ENCODE measurements at places on chromosomes 11 and 22. TPM values are rescaled to one million over a fixed set of nuclear protein-coding genes. Genes with fewer than 3 reads are reported as not detected.

SPDYC gene
- not detected for total RNA-seq

OR52H1 gene
- 0.28 TPM for total RNA-seq

- no peaks in the 10 kb centered on the region for H3K36me3 ChIP-seq
- no peak overlapping the region for H3K4me3 ChIP-seq
- H3K27me3 ChIP-seq: peaks cover 3% of the 10 kb centered on the region
Observed at GRCh38 chr11:110305169-110306018, 9.0 kb upstream of the RDX start.

GRCh38 chr11:63705526-63705925 is 24.2 kb downstream of the RTN3 start:
- peak overlapping the region; percentile 18 for H3K27ac ChIP-seq
- H3K27me3 ChIP-seq: no peaks in the 10 kb centered on the region
- H3K4me3 ChIP-seq: no peak overlapping the region

- DNase-seq: no peak
- no peaks in the 10 kb centered on the region for H3K4me1 ChIP-seq
- H3K27ac ChIP-seq: no peak overlapping the region
- no peaks in the 10 kb centered on the region for H3K36me3 ChIP-seq
Observed at GRCh38 chr11:133476570-133477250, 55.6 kb downstream of the OPCML start.

DNA sequence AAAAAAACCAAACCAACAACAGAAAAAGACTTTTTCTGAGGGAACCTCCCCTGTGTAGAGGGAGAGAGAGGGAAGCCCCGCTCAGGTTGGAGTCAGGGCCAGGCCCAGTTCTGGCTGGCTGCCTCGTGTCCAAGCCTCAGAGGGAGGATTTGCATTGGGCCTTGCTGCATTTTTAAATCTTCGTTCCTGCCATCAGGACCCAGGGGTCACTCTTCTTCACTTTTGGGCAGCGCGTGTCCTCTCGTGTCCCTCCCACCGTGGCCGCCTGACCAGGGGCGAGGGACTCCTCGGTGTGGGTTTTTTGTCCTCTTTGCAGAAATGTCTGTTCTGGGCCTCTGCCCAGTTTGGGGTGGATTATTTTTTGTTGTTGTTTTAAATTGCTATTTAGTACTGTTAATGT is 57.9 kb downstream of the LRRC74B start:
- DNase-seq: no peak
- peaks cover 3% of the 10 kb centered on the region for H3K27me3 ChIP-seq
- H3K4me3 ChIP-seq: no peak overlapping the region
- H3K4me1 ChIP-seq: peaks cover 10% of the 10 kb centered on the region
- no peak overlapping the region for H3K27ac ChIP-seq
- H3K36me3 ChIP-seq: no peaks in the 10 kb centered on the region

GRCh38 chr11:63212742-63213141 is 30.7 kb downstream of the SLC22A25 start:
- H3K36me3 ChIP-seq: no peaks in the 10 kb centered on the region
- H3K4me3 ChIP-seq: no peak overlapping the region
- no peak overlapping the region for H3K27ac ChIP-seq
- DNase-seq: no peak
- H3K27me3 ChIP-seq: 0 out of 2 replicates have a peak, but pooled peaks cover 1% of the 10 kb centered on the region
